Caco-2 (cell line): ENCODE measurements at places on chromosomes 11 and 22. TPM values are rescaled to one million over a fixed set of nuclear protein-coding genes. Genes with fewer than 3 reads are reported as not detected.

GTSE1 gene
- 54.4 and 55.1 TPM in 2 replicates for total RNA-seq

PANX3 gene
- not detected in 2 replicates for total RNA-seq

DNA sequence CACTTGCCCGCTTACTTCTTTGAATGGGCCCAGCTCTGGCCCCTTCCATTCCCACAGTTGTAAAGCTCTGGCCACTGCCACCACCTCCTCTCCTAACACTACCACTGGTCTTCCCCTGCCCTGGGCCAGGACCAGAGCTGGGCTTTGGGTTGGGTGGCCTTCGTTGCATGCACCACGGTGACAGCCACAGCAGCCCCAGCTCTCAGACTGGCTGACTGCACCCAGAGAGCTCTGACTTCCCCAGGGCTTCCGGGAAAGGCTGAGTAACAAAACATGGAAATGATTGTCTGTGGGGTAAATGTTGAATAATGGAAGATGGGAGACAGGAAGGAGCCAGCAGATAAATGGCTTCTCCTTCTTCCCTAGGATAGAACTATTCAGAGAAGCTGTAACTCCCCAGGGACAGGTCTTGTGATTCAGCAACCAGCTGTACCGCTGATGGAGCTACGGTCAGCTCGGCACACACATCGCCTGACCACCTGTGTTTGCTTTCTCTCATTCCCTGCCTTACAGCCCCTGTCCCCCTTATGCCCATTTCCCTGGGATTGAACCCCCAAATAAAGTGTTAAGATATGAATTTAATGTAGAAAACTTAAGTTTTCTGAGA, 27.6 kb downstream of the SCN4B start:
- DNase-seq: peak; percentile 31

- no peak for DNase-seq
Observed at GRCh38 chr22:38205261-38206128, 3.7 kb downstream of the MAFF start.

PDGFD gene
- total RNA-seq: not detected in 2 replicates

CERK gene
- total RNA-seq: 35.0 and 37.6 TPM in 2 replicates

DNA sequence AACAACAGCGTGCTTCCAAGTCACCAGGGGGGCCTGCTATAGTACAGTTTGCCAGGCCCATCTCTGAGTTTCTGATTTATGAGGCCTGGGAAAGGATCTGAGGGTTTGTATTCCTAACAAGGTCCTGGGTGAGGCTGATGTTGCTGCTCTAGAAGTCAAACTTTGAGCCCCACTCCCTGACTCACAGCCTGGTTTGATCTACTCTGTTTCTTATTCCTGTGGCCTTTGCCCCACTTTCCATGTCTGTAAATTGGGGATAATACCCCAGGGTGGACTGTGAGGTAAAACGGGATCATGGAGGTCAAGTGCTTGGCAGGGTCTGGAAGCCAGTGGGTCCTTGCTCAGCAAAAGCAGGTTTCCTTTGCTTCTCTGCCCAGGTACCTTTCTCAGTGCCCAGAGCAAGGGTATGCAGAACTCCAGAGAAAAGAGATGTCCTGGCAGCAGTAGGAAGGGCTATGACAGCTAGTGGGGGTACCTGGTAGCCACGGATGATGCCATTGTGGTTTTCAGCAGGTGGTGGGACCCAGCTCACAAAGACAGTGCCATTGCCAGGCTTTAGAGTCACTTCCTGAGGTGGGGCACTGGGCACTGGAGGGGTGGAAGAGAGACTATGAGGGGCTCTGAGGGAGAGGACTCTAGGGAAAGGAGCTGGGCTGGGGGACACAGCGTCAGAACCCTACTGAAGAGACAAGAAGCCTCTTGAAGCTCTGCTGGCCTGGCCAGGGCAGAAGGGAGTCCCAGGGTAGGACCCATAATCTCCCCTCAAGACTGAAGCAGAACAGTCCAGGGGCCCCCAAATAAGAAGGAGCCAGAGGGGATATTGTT, 2.8 kb downstream of the ROBO4 start:
- no peak for DNase-seq

GRCh38 chr22:37178350-37179125, 9.5 kb downstream of the C1QTNF6 start:
- DNase-seq: no peak

SLC5A1 gene
- 0.23 and 0.81 TPM in 2 replicates for total RNA-seq

THY1 gene
- total RNA-seq: not detected in 2 replicates

GRCh38 chr11:122851366-122851966, 13.2 kb downstream of the CRTAM start:
- no peak for DNase-seq

MMP13 gene
- total RNA-seq: not detected in 2 replicates

DNA sequence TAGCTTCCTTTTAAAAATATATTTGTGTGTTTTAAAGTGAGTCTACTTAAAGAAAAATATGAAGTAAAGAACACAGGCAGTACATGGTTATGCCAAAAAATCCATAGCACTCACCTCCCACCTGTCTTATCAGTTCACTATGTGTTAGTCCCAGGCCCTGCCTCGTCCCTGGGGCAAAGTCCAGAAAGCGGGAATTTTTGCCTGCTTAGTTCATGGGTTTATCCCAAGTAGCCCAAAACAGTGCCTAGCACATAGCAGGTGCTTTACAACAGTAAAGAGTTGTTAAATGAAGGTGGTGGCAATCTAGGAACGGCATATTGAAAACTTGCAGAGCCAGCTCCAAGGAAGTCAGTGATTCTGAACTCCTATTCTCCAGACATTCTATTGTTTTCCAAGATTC, 154.0 kb downstream of the MN1 start:
- DNase-seq: peak; percentile 85

DNA sequence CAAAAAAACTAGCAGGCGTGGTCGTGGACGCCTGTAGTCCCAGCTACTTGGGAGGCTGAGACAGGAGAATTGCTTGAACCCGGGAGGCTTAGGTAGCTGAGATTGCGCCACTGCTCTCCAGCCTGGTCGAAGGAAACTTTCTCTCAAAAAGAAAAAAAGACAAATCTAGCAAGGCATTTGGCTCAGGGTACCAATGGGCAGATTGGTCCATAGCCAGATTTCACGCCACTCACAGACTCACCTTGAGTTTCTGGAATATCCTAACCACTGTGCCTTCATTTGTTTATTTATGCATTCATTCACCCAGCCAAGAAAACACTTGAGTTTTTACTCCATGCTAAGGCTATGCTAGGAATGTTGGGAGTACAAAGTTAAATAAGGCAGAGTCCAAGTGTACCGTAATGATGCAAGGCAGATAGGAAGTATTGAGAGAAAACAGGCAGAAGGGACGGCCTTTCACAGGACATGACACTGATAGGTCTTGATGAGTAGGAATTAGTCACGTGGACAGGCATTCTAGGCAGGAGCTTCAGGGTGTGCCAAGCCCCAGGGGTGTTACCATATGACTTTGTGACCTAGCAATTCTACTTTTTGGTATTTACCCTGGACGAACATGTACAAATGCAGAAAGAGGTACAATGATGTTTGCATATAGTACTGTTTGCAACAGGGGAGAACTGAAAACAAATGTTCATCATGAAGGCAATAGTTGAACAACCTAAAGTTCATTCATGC, 3.0 kb upstream of the PACSIN3 start:
- peak; percentile 89 for DNase-seq

CLDN5 gene
- total RNA-seq: not detected in 2 replicates

DNA sequence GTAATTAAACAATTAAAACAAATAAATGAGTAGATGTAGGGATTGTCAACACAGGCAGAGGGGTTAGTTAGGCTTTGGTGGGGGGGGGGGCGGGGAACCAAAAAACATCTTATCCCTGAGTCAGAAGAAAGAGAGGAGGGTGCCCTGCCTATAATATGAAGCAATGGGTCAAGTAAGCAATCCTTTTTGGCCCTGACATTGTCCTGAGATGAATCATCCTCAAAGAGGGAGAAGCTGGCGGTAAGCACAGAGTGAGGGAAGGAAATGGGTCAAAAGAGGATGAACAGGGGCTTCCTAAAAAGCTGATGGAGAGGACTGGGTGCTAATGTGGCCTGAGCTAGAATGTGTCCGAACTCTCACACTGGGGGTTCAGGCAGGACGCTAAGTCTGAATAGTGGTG, 4.7 kb downstream of the OLFML1 start:
- DNase-seq: no peak

DNA sequence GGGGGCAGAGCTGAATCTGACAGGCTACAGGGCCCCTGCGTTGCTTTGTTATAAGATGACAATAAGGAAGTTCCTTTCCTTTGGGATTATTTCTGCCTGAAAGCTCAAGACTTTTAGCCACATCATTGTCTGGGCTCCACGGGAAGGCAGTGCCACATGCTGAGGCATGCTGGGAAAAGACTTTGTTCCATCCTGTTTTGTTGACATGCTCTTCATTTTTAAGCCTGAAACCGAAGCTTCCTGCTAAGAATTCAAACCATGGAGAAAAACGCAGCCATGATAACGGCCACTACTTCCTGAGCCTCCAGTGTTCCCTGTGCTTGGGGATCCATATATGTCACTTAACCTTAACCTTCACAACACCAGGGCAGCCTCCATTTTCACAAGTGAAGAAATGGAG, 5.5 kb upstream of the TCF20 start:
- DNase-seq: no peak

PIWIL4 gene
- 3.4 and 3.6 TPM in 2 replicates for total RNA-seq

- DNase-seq: no peak
Observed at GRCh38 chr11:70732023-70732880, 333.9 kb downstream of the CTTN start.

SLC22A9 gene
- total RNA-seq: 1.7 and 2.0 TPM in 2 replicates

- DNase-seq: peak; percentile 97
Observed at GRCh38 chr22:41446639-41447434, at the start of gene TOB2. Gene TOB2 (minus strand): TSS chr22:41446801. CDS start chr22:41437345, 9,456 bp downstream.

DNA sequence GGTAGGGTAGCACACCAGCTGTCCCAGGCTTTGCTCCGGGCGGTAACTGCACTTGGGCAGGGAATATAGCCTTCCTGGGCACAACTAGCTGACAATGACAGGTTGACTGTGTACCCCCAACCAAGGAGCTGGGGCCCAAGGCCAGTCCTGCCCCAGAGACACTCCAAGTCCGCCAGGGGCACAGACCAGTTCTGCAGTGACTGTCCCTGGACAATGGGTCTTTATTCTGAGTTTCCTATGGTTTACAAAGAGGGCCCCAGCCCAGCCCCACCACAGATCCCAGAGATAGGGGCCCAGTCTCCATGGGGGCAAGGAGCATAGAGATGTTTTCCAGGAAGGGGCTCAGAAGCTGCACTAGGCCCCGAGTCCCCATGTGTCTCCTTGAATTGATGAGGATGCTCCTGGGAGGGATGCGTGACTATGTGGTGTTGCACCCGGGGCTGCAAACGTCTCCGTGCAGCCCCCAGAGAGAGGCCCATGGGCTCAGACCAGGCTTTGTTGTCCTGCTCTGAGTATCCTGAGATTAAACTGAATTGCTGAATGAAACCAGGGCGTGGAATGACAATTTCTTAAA, 48.4 kb downstream of the CD6 start:
- no peak for DNase-seq

DNA sequence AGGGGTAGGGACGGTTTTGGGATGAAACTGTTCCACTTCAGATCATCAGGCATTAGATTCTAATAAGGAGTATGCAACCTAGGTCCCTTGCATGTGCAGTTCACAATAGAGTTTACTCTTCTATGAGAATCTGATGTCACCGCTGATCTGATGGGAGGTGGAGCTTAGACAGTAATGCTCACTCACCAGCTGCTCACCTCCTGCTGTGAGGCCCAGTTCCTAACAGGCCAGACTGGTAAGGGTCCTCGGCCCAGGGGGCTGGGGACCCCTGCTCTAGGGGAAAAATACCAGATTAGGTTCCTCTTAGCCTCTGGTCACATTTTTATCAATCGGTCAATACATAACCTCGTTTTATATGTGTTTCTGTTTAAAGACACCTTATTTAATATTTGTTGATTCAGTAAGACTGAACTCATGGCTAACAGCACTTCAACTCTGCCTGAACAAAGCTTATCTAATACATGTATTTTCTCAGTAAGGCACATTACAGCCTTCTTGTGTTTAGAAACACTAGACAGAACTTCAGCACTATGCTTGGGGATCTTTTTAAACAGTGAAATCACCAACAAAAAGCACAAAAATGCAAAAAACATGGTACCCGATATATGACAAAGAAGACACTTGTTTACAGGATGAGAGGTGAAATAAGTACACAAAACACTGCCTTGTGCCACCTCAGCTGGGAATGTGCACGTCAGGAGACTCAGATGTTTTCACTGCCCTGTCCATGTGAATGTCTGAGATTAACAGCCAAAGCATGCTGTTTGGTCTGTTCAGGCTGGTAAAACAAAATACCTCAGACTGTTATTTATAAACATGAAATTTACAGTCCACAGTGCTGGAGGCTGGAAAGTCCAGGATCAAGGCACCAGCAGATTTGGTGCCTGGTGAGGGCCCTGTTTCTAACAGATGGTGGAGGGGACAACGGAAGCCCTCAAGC, 107.5 kb downstream of the USP35 start:
- no peak for DNase-seq

- no peak for DNase-seq
Observed at GRCh38 chr11:110473706-110474105, 44.0 kb downstream of the FDX1 start.

UFD1 gene
- 102 and 108 TPM in 2 replicates for total RNA-seq

DNA sequence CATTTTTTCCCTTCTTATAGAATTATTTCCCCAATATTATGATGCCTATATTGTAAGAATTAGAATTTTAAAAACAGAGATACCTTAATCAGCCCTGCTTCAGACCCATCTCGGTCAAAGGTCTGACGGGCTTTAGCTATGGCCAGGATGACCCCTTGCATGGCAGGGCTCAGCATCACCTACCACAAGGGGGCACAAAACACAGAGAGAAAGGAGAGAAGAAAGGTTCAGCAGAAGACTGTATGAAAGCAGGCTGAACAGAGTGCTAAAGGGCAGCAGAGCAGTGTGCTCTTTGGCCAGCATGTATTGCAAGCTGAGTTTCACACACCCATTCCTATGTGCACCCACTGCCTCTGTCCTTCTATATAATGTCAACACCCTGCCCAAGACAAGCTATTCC, 26.8 kb downstream of the CLDN25 start:
- peak; percentile 77 for DNase-seq

PNPLA5 gene
- not detected in 2 replicates for total RNA-seq

GRCh38 chr11:44857490-44858090, 93.1 kb downstream of the TP53I11 start:
- DNase-seq: no peak

GRCh38 chr11:27200779-27201453, 160.3 kb downstream of the BBOX1 start:
- DNase-seq: no peak

- no peak for DNase-seq
Observed at GRCh38 chr11:16484434-16484833, 128.1 kb upstream of the SOX6 start.

DNA sequence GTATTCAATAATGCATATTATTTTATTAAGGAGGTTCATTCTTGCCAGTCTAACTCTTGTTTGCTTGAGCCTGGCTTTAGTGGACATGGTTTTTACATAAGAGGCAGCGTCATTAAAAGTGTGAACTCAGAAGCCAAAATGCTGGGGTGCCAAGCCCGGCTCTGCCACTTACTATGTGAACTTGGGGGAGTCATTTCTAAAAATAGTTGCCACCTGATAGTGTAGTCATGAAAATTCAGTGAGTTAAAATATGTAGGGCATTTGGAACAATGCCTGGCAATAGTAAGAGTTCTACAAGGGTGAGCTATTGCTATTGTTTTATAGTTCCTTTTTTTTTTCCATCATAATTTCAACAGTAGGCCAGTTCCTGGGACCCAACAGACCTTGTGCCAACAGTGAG, 49.9 kb downstream of the TENM4 start:
- no peak for DNase-seq

- no peak for DNase-seq
Observed at GRCh38 chr22:30430933-30431332, 5.4 kb downstream of the MTFP1 start.

EXPH5 gene
- total RNA-seq: 15.3 and 18.1 TPM in 2 replicates
